ENCODE measurements at places on chromosomes 1 and 21. TPM values are rescaled to one million over a fixed set of nuclear protein-coding genes. Genes with fewer than 3 reads are reported as not detected.

The PTCH2 gene
- total RNA-seq = under 0.01 TPM

The PLA2G2D gene
- not detected for total RNA-seq

The SUCO gene
- total RNA-seq = 25.8 TPM

The CD48 gene
- total RNA-seq = not detected

The LMO4 gene
- 51.6 TPM for total RNA-seq

The FCAMR gene
- not detected for total RNA-seq

The CFHR1 gene
- total RNA-seq = not detected

The TEKT2 gene
- 0.09 TPM for total RNA-seq

The KIF17 gene
- 2.9 TPM for total RNA-seq

The NAV1 gene
- 12.9 TPM for total RNA-seq

The OR10Z1 gene
- not detected for total RNA-seq
